Naive thymus-derived CD4-positive, alpha-beta T cell (primary cell): ENCODE measurements at places on chromosomes 7 and 10.

- no peak for DNase-seq
Measured at GRCh38 chr7:137657476-137658189, 189.1 kb downstream of the DGKI start.

DNA sequence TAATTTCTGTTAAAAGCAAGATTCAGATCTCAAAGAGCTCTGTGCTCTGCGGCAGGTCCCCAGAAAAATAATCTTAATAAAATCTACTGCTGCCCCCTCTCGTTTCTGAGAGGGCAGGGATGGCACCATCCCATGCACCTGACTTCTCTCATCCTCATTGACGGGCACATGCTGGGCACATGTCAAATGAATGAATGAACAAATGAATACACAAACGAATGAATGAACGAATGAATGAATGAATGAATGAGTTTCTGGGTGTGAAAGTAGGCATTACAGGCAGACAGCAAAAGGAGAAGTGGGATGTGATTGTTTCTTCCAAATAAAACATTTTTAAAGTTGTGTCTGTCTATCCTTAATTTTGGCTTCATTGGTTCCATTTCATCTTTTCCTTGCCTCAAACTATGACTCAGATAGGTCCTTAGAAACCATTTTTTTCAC, 398.1 kb upstream of the PRKCQ start:
- DNase-seq = no peak

GRCh38 chr10:33134011-33134751, 176.2 kb upstream of the ITGB1 start:
- DNase-seq = no peak

DNA sequence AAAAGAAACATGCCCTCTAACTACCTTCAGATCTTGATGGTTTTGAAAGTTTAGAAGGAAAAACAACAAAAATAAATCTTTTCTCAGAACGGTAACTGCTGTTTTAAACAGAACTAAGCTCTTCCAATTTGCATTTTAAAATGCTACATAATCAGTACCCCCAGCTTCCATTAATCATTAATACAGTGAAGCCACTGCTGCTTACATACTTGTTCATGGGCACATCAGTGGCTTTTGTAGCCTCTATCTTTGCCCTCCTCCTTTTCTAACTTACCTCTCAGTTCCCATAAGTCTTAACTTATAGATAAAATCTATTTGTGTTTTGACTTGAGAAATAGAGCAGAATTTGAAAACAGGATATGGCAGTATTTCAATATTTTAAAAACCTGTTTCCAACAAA, 109.1 kb downstream of the POLL start:
- DNase-seq = no peak

DNA sequence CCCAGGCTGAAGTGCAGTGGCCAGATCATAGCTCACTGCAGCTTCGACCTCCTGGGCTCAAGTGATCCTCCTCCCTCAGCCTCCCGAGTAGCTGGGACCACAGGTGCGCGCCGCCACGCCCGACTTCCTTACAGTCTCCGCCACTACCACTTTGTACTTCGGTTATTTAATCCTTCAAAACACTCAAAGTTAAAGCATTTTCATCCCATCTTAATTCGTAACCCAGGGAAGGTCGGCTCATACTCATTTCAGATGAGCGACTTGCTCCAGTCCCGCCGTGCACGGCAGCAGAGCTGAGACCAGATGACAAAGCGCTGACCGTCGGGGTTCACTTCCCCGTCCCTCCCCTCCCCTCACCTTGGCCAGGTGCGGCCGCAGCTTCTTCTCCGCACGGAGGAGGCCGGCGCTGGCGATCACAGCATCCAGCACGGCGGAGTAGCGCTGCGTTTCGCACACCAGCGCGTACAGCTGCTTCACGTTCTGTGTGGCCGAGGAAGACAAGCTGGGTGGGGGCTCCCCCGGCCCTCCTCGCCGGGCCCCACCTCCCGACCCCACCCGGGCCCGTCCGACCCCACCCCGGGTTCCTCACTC, 457 bp downstream of the NSUN5 start:
- DNase-seq = no peak

GRCh38 chr7:45256775-45257174, 99.2 kb downstream of the RAMP3 start:
- no peak for DNase-seq

GRCh38 chr7:22700559-22701002, 26.4 kb upstream of the IL6 start:
- DNase-seq = no peak

GRCh38 chr10:19347621-19348020, 299.0 kb downstream of the MALRD1 start:
- no peak for DNase-seq

DNA sequence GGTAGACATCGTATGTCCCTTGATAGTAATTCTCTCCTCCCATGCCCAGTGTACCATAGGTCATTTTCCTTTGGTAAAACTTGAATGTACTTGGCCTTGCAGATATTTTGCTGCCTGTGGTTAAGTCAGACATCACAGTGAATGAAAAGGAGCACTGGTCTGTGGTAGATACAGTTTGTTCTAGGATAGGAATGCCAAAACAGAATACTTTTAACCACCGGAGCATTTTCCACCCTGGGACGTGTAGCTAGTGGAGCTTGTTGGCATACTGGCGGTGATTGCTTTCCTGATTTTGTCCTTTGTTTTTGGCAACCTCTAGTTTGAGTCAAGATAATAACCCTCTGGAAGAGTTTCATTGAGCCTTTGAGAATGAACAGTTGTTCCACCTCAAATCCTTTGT, 92.0 kb upstream of the BMPER start:
- DNase-seq = no peak

DNA sequence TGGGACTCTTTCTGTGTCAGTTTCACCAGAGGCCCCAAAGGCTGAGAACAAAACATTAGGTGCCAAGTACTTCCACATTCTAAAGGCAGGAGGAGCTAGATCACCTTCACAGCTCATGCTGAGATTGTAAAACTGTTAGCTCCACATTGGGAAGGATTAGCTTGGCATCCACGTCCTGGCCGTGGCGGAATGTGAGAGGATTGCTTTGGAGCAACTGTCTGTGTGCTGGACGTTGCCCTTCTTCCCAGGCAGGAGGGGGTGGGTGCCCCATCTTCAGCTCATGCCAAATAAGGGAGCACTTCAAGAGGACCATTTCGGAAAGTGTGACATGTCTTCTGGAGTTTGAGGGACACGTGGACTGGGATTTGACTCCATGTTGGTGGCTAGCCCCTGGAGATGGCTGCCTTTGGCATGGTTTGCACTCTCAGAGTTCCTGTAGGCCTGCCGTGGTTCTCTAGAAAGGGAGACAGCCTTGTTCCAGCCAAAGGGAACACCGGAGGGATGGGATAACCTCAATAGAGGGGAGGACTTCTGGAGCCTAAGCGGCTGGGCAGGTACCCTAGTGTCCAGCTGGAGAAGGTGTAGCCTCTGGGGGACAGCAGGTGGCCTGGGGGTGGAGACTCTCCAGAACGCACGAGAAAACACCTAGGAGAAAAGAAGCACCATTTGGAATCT, 19.9 kb upstream of the FMC1 start:
- DNase-seq = no peak

DNA sequence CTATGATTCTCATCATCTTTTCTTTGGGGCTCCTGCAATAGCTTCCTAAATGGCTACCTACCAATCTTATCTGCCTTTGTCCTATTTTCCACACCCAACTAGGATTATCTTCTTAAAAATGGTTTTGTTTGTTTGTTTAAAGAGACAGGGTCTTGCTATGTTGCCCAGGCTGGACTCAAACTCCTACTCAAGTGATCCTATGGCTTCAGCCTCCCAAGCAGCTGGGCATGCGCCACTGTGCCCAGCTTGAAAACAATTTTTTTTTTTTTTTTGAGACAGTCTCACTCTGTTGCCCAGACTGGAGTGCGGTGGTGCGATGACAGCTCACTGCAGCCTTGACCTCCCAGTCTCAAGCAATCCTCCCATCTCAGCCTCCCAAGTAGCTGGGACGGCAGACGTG, 14.9 kb downstream of the DNMBP start:
- DNase-seq = no peak

DNA sequence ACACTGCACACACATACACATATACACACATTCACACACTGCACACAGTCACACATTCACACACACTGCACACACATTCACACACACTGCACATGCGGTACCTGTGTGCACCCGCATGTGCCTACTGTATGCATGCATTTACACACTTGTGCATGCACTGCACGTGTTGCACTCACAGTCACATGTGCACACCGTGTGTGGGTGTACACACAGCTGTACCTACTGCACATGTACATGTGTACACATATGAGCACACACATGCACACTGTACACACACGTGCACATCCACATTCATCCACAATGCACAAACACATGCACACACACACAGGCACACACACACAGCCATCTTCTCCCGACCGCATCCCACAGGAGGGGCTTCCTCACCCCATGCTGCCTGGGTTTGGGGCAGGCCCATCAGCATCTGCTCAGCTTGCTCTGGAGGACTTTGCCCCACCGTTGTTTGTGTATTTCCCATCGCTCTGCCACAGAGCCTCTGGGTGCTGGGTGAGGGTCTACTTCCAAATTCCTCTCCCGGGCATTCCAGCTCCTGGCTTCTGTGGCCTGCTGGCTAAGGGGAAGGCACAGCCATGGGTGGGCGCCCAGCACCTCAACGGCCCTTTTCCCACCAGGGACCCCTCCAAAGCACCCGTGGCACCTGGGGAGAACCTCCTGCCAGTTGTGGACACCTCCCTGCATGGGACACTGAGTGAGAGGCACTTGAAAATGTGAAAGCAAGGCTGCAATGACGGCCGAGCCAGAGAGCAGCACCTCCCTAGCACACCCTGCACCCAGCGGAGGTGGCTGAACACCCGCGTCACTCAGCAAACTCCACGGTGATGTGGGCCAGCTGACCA, 324.3 kb downstream of the PTPRN2 start:
- no peak for DNase-seq

GRCh38 chr7:117011419-117012260, 58.3 kb downstream of the ST7 start:
- DNase-seq = no peak

GRCh38 chr7:87505557-87506245, 30.2 kb upstream of the ABCB4 start:
- no peak for DNase-seq

DNA sequence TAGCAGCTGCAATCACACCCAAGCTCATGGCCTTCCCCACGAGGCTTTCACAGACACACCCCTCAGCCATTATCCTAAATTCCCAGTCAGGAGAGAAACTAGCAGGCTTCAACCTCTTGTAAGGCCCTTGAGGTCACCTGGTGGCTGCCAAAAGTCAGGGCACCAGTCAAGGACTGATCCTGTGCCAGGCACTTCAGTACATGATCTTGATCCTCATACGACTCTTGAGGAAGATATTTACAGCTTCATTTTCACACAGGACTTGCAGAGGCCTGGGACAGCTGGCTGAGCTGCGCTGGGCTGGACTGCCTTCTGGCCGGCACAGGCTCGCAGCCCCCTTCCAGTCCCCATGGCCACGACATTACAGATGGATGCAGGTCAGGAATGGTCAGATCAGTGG, 8.8 kb downstream of the PDAP1 start:
- DNase-seq = no peak

DNA sequence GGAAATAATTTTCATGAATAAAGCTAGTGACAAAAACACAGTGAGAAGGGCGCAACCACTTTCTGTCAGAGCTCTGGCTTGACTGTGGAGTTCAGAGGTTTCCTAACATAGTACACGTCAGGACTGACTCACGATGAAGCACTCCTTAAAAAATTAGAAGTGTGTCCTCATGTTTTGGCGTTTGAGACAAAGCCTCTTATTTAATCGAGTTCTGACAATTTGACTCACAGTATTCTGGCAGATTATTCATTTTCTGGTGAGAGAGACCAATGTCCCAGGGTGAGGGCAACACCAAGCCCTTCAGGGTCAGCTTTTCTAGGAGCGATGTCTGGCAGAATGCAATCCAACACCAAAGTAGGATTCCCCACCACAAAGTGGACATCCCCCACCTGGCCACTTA, 108.7 kb downstream of the DIP2C start:
- DNase-seq = no peak

GRCh38 chr7:14351167-14351566, 361.7 kb upstream of the ETV1 start:
- no peak for DNase-seq

DNA sequence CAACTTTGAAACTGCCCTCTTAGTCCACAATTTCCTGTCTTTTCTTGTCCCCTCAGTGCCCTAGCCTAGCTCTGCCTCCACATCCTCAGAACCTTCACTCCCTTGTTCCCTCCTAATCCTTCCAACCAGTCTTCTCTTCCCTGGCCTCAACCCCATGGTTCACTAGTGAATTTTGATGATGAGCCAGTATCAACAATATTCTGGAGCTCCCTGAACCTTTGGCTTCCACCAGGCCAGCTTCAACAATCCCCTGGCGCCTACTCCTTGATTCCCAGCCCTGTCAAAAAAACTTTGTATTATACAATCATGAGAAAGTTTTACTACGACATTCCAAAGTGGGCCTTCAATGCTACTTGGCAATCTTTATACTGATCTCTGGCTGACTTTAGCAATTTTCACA, 116.5 kb downstream of the LMBR1 start:
- DNase-seq = no peak

GRCh38 chr10:122471531-122472177, 10.3 kb downstream of the HTRA1 start:
- no peak for DNase-seq

- peak; percentile 56 for DNase-seq
Measured at GRCh38 chr7:5532536-5533335, 109.1 kb upstream of the TNRC18 start.

- DNase-seq = no peak
Measured at GRCh38 chr7:112882022-112882421, 91.8 kb upstream of the TMEM168 start.

GRCh38 chr10:72260239-72260975, 13.3 kb upstream of the DDIT4 start:
- peak; percentile 89 for DNase-seq

DNA sequence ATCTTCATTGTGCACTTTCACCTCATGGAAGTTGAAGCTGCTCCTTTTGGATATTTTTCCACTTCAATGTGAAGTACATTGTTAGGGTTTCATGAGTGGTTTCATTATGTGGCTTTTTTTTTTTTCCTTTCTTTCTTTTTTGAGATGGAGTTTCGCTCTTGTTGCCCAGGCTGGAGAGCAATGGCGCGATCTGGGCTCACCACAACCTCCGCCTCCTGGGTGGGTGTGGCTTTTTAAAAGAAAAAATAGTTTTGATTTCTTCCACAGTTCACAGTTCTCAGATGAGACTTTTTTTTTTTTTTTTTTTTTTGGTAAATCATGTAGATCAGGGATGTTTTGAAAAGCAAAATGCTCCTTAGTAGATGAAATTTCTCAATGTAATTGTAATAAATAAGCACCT, 652.3 kb upstream of the ANKRD30A start:
- no peak for DNase-seq
